ENCODE measurements at places on chromosomes 7 and 10.
A peak's percentile ranks its signal among the peaks of the same experiment; 100 is the strongest.

DNA sequence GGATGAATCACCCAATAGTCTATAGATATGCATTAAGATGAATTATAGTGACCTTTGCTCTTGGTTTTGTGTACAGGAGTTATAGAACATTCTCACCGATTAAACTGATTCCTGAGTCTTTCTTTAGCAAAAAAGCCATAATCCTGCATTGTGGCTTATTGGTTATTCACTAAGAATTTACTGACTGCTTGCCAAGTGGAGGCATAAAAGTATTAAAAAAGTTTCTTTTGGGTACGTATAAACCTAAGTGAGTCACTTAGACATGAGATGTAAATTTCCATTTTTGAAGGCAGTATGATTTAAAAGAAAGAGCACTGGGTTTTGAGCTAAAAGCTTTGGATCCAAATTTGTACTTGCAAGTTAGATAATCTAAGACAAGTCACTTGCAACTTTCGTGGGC is 100.7 kb downstream of the CDK6 start:
- no peak for DNase-seq

GRCh38 chr10:132054564-132054963 is 11.2 kb upstream of the JAKMIP3 start:
- no peak for DNase-seq

- DNase-seq = no peak
These were observed 647.5 kb downstream of the TYW1 start for GRCh38 chr7:67644151-67644550.

- no peak for DNase-seq
These were observed 64.2 kb downstream of the PHYHIPL start for GRCh38 chr10:59240582-59241183.

GRCh38 chr10:114648368-114648767 is 9.7 kb downstream of the ABLIM1 start:
- no peak for DNase-seq

GRCh38 chr10:78815702-78816334 is 252.9 kb upstream of the ZMIZ1 start:
- DNase-seq = no peak

- DNase-seq = peak; percentile 76
These were observed 176.2 kb upstream of the ITGB1 start for GRCh38 chr10:33134011-33134751.

GRCh38 chr7:94313926-94314325 is 80.8 kb upstream of the COL1A2 start:
- DNase-seq = no peak

DNA sequence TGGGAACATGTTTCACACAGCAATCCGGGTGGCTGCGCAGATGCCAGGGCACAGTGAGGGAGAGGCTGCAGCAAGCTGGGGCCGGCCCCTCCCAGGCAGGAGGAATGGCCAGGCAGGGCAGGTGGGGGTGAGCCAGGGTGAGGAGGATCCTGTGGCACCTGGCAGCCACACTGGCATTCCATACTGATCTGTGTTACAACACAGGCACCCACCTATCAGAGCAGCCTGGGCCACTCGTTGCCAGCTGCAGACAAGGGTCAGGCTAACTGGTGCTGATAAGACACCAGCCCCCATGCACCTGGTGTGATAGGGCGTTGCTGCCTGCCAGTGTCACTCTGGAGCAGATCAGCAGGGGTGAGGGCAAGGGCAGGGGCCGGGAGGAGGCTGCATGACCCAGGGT is 16.6 kb upstream of the RET start:
- DNase-seq = no peak

GRCh38 chr7:16646472-16647072 is 591 bp downstream of the BZW2 start:
- DNase-seq = no peak

DNA sequence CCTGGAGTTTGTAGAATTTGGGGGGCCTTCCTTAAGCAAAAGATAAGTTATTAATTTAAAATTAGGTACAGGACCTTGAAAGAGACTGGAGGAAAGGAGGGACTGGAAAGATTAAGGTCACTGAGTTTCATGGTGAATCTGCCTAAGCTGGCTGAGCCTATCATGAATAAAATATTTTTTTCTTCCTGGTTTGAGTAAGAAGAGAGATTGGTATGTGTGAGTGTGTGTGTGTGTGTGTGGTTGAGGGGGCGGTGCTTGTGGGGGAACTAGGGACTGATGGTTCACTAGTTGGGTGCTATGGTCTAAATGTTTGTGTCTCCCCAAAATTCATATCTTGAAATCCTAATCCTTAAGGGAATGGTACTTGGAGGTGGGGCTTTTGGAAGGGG is 142.5 kb upstream of the PRKCQ start:
- DNase-seq = no peak

DNA sequence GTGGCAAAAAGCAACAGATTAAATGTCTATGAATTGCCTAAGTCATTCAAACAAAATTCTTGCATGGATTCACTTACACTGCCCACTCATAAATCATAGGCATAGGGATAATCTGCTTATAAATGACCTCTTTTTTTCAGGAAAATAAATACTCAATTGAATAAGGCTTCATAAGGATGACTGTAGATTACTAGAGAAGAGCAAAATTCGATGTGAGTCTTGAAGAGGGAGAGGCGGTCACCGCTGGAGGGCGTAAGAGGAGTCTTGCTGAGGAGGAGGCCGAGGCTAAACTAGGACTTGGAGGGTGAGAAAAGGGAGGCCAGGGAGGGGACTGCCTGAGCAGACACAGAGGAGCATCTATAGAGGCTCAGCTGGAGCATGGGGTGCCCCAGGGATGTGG is 135.4 kb upstream of the RSU1 start:
- DNase-seq = no peak

- DNase-seq = no peak
These were observed 49.8 kb downstream of the STK31 start for GRCh38 chr7:23759671-23760391.

DNA sequence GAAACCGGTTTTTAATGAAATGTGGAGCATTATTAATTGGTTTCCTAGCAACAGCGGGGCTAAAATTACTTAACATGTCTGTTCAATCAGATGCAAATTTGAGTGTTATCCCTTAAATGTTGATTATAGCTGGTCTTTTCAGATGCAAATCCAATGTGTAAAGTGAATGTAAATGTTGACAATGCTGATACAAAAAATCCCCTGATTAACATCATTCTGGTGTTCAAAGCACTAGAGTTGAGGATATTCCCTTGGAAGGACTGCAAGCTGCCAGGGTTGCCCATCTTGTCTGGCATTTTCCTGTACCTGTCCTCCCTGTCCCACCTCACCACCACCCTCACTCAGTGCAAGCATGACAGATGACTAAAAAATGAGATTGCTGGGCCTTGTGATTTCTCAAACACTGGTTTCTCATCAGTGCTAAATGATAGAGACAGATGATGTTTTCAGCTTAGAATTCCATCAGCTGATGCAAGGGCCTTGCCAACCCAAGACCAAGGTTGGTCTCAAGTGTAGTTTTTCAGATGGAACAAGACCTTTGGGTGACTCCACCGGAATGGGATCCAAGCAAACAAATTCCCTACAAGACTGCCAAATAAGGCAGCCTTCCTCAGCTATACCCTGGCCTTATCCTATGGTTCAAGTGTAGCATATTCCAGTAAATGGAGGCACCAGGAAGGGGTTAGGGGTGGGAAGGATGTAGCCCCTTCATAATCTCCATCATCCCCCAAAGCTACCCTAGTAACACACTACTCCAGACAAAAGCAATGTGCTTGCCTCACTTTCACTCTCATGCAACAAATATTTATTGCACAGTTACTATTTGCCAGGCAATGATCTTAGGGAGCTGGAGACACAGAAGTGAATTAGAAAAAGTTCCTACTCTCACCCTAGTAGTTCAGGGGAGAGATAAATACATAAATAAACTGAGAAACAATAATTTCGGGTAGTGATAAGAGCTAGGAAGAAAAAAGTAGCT is 54.9 kb downstream of the JAZF1 start:
- DNase-seq = no peak

DNA sequence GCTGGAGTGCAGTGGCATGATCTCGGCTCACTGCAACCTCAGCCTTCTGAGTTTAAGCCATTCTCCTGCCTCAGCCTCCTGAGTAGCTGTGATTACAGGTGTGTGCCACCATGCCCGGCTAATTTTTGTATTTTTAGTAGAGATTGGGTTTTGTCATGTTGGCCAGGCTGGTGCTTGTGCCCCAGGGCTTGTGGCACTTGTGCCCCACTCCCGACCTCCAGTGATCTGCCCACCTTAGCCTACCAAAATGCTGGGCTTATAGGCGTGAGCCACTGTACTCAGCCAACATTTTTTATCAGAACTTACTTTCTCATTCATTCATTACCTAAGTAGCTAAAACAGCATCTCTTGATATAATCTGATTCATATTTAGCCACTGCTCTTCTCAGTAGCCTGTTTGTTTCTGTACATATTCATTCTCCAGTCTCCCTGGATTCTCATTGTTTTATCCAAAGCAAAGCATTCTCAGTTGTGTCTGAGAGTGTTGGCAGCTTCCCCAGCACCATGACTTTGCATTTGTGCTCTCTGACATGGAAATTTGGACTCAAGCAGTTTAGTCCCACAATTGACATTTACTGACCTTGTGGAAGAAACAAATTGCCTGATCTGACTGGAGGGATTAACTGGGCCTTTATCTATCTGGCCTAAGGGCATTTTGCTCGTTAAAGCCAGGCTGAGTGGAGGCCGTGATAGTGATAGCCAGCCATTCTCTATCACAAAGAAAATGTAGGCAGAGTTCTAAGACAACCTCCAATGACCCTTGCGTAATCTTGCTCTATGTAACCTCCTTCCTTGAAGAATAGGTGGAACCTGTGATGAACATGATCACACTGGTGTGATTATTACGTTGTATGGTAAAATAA is 44.9 kb downstream of the AKR1B15 start:
- no peak for DNase-seq

GRCh38 chr7:155220903-155221302 is 76.8 kb upstream of the INSIG1 start:
- DNase-seq = no peak

- no peak for DNase-seq
These were observed 316.9 kb upstream of the PLXDC2 start for GRCh38 chr10:19499291-19499770.

- no peak for DNase-seq
These were observed 1307.7 kb upstream of the LRRTM3 start for GRCh38 chr10:65618126-65618525.

DNA sequence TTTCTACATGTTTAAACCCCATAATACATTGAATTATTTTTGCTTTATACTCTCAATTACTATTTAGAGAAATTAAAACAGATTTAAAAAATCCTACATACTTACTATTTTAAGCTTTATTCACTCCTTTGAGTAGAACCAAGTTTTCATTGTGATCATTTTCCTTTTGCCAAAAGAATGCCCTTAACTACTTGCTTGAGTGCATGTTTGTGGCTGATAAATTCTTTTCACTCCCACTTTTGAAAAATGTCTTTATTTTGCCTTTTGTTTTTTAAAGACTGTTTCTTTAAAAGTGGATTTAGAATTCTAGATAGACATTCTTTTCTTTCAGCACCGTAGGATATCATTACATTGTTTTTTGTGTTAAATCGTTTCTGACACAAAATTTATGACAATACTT is 22.3 kb upstream of the AGR3 start:
- no peak for DNase-seq

GRCh38 chr7:42380401-42380800 is 143.4 kb upstream of the GLI3 start:
- DNase-seq = no peak

DNA sequence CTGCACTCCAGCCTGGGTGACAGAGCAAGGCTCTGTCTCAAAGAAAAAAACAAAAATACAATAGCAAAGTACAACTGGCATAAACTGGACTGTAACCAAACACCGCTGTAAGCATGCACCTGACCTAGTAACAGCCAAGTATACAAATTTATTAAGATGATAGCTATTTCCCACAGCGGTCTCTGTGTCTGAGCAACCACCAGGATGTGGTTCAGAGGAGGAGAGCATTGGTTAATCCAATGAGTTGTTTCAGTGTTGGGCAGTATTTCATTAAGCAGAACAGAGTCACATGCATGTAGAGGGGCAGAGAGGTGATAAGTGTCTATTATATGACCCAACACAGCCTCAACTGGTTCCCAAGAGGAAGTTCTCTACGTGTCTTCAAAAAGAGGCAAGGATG is 4.0 kb downstream of the SLC16A12 start:
- DNase-seq = no peak

DNA sequence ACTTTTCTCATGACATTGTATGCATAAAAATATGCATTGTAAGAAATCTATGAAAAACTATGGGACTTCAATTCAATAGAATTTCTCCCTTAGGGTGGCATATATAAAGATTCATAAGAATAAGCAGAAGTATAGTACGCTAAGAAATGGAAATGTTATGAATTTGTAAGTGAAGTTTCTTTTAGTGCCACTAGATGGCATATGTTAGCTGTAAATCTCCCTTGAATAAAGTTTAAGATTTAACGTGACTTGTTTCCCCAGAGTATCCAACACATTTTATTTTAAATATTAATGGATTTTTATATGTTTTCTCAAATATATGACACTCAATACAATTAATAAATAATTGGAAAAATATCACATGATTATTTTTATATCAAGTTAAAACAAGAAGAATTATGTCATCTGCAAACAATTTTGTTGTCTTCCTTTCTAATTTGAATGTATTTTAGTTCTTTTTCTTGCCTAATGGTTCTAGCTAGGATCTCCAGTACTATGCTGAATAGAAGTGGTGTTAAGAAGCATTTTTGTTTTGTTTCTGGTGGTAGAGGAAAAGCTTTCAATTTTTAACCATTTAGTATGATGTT is 287.2 kb downstream of the HGF start:
- no peak for DNase-seq

DNA sequence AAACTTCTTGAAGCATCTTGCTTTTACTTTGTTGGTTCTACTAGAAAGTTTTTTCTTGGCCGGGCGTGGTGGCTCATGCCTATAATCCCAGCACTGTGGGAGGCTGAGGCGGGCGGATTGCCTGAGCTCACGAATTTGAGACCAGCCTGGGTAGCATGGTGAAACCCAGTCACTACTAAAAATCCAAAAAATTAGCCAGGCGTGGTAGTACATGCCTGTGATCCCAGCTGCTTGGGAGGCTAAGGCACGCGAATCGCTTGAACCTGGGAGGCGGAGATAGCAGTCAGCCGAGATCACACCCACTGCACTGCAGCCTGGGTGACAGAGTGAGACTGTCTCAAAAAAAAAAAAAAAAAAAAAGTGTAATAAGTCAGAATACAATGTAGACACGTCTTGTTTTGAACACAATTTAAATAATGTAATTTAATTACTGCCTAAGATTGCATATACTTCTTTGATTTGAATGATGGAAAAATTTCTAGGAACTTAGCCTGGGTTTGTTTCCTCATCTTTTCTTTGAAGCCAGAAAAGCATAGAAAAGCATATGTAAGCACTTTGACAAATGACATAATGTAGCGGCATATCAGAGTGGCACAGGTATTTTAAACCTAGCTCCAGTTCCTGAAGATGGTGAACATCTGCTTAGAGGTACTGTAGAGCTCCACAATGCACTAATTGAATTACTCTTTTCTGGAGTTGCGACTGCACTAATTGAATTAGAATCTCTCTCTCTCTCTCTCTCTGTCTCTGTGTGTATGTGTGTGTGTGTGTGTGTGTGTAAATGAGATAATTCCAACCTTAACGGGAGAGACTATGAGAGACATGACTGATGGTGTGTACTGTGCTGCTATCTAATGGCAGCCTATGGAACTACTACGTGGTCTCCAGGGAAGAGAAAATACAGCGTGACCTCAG is 87.8 kb downstream of the BTRC start:
- peak; percentile 11 for DNase-seq

GRCh38 chr7:139725858-139726484 is 51.8 kb downstream of the HIPK2 start:
- no peak for DNase-seq

All from activated naive CD8-positive, alpha-beta T cell treated with anti-CD3 and anti-CD28 coated beads for 36 hours (primary cell).